Glomerular endothelial cell (primary cell): ENCODE measurements at places on chromosomes 4 and X. TPM values are rescaled to one million over a fixed set of nuclear protein-coding genes. Genes with fewer than 3 reads are reported as not detected.

Gene FREM3
- not detected in 2 replicates for total RNA-seq

Gene CXCR3
- total RNA-seq, result not detected in 2 replicates

Gene NMU
- total RNA-seq, result 0.58 and 1.7 TPM in 2 replicates

Gene ARL9
- 0.10 TPM in 1 of 2 replicates, not detected in the other for total RNA-seq

Gene JCHAIN
- total RNA-seq, result not detected in 2 replicates

Gene ATP11C
- 40.3 and 48.0 TPM in 2 replicates for total RNA-seq

Gene GAGE1
- total RNA-seq, result not detected in 2 replicates

Gene SFRP2
- not detected in 2 replicates for total RNA-seq

GRCh38 chrX:121598356-121598755, 550.9 kb downstream of the GLUD2 start:
- no peak for DNase-seq

- no peak for DNase-seq
Observed at GRCh38 chr4:101123231-101123630, 224.1 kb downstream of the PPP3CA start.

DNA sequence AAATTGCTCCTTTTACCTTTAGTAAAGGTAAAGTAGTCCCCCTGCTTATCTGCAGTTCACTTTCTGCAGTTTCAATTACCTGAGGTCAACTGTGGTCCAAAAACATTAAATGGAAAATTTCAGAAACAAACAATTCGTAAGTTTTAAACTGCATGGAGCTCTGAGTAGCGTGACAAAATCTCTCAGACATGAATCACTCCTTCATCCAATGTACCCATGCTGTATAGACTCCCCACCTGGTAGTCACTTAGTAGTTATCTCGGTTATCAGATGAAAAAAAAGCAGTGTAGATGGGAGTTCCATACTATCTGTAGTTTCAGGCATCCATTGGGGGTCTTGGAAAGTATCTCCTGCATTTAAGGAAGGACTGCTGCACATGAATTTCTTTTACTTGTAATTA, 7.7 kb downstream of the UNC5C start:
- no peak for DNase-seq

- DNase-seq, result no peak
Observed at GRCh38 chr4:101211146-101211553, 136.2 kb downstream of the PPP3CA start.

GRCh38 chr4:189374176-189374575, 566.5 kb upstream of the FRG1 start:
- DNase-seq, result no peak

GRCh38 chr4:88605736-88606135, 13.5 kb downstream of the HERC3 start:
- DNase-seq, result no peak

- no peak for DNase-seq
Observed at GRCh38 chr4:168199260-168199957, 107.1 kb downstream of the ANXA10 start.

- DNase-seq, result peak; percentile 10
Observed at GRCh38 chr4:56575820-56576429, 70.3 kb downstream of the ARL9 start.

- no peak for DNase-seq
Observed at GRCh38 chrX:98231003-98231402, 1347.3 kb downstream of the RPA4 start.

- no peak for DNase-seq
Observed at GRCh38 chrX:20498851-20499635, 232.3 kb upstream of the RPS6KA3 start.

DNA sequence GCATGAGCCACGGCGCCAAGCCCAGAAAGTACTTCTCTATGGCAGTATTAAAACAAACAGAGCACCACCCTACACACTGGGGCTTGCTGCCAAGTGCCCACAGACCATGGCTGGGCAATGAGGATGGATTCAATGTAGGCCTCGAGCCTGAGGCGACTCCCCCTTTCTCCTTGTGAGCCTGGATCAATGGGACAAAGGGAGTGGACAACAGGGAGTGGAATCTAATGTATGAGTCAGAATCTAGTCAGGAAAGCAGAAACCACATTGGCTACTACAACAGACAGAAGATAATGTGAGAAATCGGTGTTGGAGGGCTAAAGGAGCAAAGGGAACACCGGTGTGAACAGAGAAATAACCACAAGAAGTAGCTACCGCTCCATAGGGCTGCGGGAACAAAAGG, 37.7 kb upstream of the OCIAD2 start:
- no peak for DNase-seq
